ENCODE measurements at places on chromosomes 11 and 22.

GRCh38 chr22:21634844-21635243 lies 2.3 kb downstream of the CCDC116 start:
- DNase-seq = no peak

DNA sequence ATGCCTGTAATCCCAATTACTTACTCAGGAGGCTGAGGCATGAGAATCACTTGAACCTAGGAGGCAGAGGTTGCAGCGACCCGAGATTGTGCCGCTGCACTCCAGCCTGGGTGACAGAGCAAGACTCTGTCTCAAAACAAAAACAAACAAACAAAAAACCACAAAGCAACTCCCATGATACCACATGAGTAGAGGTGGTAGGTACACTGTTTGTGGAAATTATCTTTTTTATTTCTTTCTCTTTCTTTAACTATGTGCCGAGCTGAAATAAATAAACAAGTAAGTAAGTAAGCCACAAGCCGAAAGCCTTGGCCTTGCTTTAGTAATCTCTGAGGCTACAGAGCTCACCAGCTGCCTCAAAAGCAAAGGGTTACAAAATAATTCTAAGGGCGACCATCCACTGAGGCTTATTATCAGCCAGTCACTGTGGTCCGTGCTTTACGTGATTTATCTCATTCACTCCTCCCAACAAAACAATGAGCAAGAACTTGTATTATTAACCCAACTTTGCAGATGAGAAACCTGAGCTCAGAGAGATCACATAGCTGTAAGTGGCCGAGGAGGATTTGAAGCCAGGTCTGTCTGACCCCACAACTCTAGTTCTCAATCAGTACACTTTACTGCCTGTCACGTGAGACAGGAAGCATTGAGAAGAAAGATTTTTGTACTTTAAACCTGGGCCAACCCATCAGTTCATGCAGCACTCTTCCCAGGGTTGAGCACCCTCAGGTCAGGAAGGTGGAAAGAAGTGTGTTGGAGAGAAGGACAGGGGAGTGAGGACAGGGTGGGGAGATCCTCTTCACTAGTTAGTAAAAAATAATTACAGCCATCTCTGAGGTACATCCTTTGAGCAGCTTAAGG lies 69.8 kb upstream of the MTMR2 start:
- no peak for DNase-seq

GRCh38 chr11:74819400-74819799 lies 70.8 kb downstream of the RNF169 start:
- DNase-seq = no peak

- no peak for DNase-seq
These were observed 103.0 kb downstream of the PARVA start for GRCh38 chr11:12480401-12480800.

DNA sequence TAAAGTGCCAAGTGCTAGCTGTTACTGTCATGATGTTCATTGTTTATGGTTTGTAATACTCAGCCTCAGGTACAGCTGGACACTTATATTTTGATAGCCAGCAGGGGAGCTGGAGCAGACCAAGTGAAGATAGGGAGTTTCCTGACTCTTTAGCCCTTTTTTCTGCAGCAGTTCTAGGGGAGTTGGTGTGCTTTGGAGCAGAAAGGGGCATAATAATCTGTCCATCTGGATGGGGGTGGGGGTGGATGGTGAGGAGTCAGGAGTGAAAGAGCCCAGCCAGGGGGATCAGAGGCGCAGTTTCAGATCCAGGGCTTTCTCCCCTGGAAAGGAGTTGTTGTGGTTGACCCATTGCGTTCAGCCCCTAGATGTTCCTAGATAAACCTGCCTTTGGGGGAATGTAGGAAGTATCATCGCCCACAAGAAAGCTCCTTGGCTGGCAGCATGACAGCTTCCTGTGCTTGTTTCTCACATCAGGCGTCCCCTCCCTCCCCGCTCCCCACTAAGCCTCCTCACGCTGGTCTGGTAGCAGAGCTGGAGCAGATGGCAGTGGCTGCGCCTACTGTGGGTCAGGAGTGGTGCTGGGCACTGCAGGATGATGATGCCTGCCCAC lies 41.9 kb downstream of the MED15 start:
- no peak for DNase-seq

DNA sequence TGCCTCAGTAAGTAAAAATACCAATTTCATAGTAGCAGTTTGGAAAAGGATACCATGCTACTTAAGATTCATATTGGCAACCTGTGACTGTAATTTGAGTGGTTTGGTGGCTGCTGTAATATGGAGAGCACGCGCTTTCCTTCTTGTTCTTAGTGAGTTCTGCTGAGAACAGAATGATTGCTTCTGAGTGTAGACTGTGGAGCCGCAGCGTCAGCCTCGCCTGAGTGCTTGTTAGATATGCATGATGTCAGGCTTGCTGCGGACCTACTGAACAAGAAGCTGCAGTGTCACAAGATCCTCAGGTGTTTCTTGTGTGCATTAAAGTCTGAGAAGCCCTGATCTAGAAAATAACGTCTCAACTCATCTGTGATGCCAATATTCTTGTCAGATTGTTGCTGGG lies 143.2 kb downstream of the ARHGAP42 start:
- no peak for DNase-seq

GRCh38 chr11:44033411-44033850 lies 14.3 kb upstream of the ACCSL start:
- peak; percentile 58 for DNase-seq

Data from amygdala (tissue), 56 donors.